ENCODE measurements at places on chromosomes 6 and 20.

DNA sequence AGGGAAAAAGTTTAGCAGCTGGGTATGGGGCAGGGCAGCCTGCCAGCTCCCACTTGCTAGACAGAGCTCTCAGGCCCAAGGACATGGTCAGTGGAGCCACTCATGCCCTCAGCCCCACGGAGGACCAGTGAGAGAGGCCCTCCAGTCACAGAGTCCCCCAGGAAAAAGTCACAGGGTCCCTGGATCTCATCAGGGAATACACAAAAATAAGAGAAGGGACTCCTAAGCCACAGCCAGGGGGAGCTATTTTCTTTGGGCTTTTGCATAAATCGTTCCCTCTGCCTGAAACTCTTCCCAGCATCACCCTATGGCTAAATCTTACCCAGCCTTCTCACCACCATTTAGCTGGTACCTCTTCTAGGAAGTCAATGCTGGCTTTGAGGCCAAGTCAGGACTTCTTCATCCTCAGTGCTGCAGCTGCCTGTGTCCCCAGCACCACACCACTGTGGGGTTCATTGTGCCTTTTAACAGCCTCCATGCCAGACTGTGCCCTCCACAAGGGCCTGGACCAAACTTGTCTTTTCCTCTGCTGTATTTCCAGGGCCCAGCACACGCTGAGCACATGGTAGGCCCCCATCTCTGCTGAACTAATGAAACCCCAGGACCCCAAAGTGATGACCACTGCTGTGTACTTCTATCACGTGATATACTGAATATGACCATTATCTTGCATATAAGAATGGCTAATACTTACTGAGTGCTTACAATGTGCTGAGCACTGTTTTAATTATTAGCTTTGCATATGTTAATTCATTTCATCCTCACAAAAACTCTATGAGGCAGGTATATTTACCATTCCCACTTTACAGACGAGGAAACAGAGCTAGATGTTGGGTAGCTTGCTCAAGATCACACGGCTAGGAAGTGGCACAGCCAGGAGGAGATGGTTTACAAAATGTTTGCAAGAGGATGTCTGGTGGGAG, 2.0 kb downstream of the ZNF335 start:
- H3K4me3 ChIP-seq, result no peak overlapping the region
- H3K36me3 ChIP-seq, result no peaks in the 10 kb centered on the region
- H3K27me3 ChIP-seq, result no peaks in the 10 kb centered on the region

DNA sequence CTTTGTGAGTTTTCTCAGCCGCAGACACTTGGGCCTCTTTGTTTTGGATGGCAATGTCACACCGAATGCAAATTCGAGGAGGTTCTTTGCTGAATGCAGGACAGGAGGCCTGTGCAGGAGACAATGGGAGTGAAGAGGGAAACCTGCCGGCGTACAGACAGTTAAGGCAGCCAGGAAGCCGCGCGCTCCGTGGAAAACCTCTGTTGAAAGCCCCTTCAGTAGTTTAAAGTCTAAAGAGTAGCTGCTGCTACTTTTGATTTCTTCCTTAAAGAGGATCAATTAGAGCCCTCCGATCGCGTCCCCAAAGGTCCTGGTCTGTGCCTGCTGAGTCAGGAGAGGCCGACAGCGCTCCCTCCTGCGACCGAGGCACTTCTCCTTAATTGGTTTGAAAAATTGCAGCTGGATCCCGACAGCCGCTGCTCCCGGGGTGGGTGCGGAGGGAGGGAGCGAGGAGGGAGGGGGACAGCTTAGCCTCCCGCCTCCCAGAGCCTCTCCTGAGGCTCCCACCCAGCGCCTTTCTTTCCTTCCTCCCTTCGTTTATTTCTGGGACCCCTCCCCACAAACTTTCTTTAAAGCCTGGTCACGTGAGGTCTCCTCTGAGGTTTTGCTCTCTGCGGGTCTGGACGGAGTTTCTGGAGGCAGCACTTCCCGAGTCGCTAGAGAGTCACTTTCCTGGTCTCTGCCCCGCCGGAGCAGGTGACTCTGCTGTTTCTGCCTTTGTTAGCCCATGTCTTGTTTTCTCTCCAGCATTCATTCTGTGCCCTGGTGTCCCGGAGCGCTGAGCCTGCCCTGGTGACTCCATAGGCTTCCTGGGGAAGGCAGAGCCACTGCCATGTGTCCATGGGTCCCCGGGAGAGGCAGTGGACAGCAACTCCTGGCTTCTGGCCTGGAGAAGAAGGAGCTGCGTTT, 22.3 kb upstream of the RPP40 start:
- H3K4me1 ChIP-seq, result peaks cover 15% of the 10 kb centered on the region
- peak overlapping the region; percentile 29 for H3K4me3 ChIP-seq
- DNase-seq, result peak; percentile 24
- peak overlapping the region; percentile 26 for H3K27ac ChIP-seq
- H3K27me3 ChIP-seq, result no peaks in the 10 kb centered on the region

GRCh38 chr6:161973064-161973463, 699.2 kb upstream of the AGPAT4 start:
- H3K27ac ChIP-seq, result no peak overlapping the region
- no peak for DNase-seq
- no peaks in the 10 kb centered on the region for H3K4me1 ChIP-seq
- H3K36me3 ChIP-seq, result no peaks in the 10 kb centered on the region

DNA sequence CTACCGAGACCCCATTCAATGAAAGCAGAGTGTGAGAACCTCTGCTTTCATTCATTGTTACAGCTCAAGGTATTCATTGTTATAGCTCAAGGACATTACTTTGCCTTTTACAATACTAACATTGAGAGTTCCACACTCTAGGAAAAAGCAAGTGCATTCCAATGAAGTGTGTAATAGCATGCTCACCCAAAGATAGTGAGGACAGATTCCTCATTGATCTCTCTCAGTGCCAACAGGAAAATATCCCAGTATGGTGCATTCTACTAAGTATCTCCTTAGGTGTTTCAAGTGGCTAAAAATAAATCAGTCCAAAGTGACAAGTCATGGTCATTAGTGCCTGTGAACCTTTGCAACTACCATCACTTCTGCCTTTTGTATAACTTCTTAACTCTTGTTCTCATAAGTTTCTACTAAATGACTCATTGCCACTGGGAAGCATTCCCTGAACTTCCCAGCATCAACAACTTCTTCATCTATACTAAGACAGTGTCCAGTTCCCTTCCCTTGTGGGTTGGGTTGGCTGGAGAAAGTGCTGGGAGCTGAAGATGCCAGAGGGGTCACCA, 140.7 kb upstream of the STXBP5 start:
- H3K4me3 ChIP-seq, result no peak overlapping the region
- H3K27me3 ChIP-seq, result no peaks in the 10 kb centered on the region

- no peak overlapping the region for H3K4me3 ChIP-seq
- H3K27me3 ChIP-seq, result no peaks in the 10 kb centered on the region
- no peak overlapping the region for H3K27ac ChIP-seq
- no peaks in the 10 kb centered on the region for H3K36me3 ChIP-seq
These were observed 607.7 kb upstream of the NRSN1 start for GRCh38 chr6:23518294-23518693.

GRCh38 chr6:128069188-128069587, 168.3 kb upstream of the THEMIS start:
- H3K4me3 ChIP-seq, result no peak overlapping the region
- H3K36me3 ChIP-seq, result no peaks in the 10 kb centered on the region
- no peak for DNase-seq
- H3K27me3 ChIP-seq, result no peaks in the 10 kb centered on the region
- H3K27ac ChIP-seq, result no peak overlapping the region

- no peaks in the 10 kb centered on the region for H3K4me1 ChIP-seq
- H3K27me3 ChIP-seq, result no peaks in the 10 kb centered on the region
- no peak overlapping the region for H3K27ac ChIP-seq
- H3K36me3 ChIP-seq, result no peaks in the 10 kb centered on the region
- H3K4me3 ChIP-seq, result no peak overlapping the region
These were observed 31.2 kb downstream of the GPLD1 start for GRCh38 chr6:24458134-24458533.

Measured in tibial nerve (tissue), 4 donors.